ENCODE measurements at places on chromosomes 3 and 15. TPM values are rescaled to one million over a fixed set of nuclear protein-coding genes. Genes with fewer than 3 reads are reported as not detected.

ZIC4 gene
- not detected for total RNA-seq

NANOGP8 gene
- not detected for total RNA-seq

NRG4 gene
- total RNA-seq = not detected

GRCh38 chr3:4664412-4664811 lies 171.3 kb downstream of the ITPR1 start:
- no peak for DNase-seq

FGF12 gene
- total RNA-seq = not detected

DNA sequence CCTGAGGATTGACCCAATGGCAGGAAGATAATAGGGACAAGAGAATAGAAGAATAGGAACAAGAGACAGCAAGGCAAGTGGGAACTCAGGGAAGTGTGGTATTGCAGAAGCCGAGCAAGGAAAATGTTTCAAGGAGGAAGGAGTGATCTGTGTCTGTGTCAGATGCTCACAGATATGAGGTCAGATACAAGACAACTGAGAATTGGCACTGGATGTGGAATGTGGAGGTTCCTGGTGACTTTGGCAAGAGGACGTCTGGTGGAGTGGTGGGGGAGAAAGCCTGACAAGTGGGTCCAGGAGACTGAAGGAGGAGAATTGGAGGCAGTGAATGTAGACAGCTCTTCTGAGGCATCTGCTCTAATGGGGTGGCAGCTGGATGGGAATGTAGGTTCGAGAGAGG lies 24.1 kb downstream of the GYG1 start:
- DNase-seq = no peak

CCDC33 gene
- not detected for total RNA-seq

DNA sequence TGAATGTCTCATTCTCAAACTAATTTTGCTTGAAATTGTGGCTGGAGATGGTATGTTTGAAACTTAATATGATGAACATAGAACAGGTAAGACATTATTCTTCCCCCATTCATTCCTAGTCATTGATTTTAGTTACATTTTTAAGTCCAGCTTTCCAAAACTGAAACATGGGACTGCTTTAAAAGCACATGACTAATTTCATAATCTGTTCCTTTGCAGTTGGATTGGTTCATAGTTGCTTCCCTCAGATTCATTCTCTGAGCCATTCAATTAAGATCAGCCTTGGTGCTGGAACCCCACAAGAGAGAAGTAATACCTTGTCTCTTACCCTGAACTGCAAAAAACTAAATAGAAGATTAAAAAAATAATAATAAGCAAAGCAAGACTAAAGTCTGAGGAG lies 87.5 kb upstream of the TGFBR2 start:
- no peak for DNase-seq

DNA sequence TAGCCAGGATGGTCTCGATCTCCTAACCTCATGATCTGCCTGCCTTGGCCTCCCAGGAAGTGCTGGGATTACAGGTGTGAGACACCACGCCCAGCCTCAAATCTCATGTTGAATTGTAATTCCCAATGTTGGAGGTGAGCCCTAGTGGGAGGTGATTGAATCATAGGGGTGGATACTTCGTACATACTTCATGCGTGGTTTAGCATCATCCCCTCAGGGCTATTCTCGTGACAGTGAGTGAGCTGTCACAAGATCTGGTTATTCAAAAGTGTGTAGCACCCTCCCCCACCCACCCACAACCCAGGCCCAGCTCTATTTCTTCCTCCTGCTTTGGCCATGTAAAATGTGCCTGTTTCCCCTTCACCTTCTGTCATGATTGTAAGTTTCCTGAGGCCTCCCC lies 236.9 kb upstream of the IL12A start:
- no peak for DNase-seq

TMEM207 gene
- not detected for total RNA-seq

GRCh38 chr3:52141751-52142150 lies 12.5 kb downstream of the POC1A start:
- DNase-seq = no peak

- DNase-seq = no peak
Observed at GRCh38 chr3:3081381-3082233, 28.6 kb downstream of the IL5RA start.

GRCh38 chr15:28885128-28885629 lies 595 bp upstream of the APBA2 start:
- DNase-seq = no peak

DNA sequence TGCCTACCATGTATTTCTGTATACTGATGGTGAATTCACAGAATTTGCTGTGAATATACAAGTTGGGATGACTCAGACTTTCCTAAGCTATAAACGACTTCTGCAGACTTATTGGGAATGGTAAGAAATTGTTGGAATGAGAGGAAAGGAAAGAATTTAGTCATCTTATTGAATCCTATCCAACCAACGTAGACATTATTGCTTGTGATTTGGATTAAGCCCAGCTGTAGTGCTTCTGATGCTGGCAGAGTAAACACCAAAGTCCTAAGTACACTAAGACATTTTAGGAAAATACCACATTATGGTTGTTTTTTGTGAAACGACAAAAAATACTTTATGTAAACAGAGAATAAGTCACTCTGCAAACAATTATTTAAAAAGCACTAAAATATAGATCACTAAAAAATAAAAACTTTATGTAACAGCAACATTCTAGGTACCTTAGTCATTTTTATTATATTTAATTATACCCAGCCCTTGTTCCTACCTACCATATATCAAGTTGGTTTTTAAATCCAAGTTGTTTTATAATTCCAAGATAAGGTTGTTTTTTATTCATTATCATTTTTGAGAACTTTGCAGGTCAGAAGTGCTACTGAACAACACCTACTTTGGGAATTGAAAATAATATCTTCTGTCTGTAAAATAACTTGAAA lies 99.2 kb upstream of the MLF1 start:
- peak; percentile 27 for DNase-seq

DNA sequence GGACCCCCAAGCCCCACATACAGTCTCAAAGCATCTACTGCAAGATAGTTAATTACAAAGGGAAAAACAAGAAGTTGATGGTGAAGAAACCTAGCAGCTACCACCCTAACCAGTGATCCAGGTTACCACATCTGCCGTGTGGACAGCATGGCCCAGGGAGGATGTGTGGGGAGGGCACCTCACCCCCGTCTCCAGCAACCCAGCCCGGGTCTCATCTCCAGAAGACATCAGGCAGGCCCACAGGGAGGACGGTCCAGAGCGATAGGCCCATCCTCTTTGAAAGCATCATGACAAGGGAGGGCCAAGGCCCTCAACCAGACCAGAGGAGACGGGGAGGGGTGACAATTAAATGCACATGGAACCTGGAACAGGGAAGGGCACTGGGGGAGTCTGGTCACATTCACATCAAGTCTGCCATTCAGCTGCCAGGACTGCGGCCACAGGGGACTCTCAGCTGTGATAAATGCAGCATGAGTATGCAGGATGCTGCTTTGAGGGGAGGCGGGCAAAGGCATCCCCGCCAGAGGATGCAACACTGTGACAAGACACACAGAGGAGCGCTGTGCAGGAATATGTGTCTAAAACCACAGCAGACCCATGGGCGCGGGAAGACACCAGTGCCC lies 18.8 kb downstream of the ZXDC start:
- no peak for DNase-seq

AGBL1 gene
- under 0.01 TPM for total RNA-seq

DNA sequence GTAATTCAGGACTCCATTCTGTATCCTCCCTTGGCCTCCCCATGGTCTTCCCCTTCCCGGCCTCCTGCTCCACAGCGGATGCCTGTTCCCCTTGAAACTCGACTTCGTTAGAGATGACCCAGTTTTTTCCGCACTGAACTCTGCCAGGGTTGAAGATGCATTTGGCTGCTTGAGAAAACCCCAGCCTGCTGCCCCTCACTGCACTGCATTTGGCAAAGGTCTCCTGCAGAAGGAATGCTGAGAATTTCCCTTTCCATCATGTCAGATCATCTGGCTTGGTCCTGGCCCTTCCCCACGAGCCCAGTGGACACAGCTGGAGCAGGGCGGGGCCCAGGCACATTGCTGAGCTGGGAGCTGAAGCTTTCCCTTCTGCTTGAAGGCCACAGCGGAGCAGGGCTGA lies 37.6 kb upstream of the RGMA start:
- peak; percentile 68 for DNase-seq

- DNase-seq = no peak
Observed at GRCh38 chr3:55197021-55197420, 269.2 kb upstream of the LRTM1 start.

- DNase-seq = no peak
Observed at GRCh38 chr3:146912241-146913015, 307.3 kb upstream of the PLSCR5 start.

DNA sequence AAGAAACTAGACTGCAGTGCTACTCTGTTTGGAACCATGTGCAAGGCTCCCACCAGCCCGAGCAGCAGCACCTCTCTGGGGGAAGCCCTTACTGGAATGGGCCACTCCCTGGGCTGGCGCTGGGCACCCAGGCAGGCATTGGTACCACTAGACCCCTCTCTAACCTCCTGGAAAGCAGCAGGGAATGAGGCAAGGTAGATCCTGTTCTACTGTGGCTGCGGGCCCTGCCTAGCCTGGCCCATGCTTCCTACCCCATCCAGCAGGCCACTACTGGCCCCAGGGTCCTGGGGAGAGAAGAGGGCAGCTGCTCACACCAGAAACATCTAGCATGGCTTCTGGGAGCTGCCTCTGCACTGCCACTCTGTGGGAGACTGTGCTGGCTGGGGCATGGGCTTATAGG lies 44.8 kb downstream of the MESD start:
- no peak for DNase-seq

DNA sequence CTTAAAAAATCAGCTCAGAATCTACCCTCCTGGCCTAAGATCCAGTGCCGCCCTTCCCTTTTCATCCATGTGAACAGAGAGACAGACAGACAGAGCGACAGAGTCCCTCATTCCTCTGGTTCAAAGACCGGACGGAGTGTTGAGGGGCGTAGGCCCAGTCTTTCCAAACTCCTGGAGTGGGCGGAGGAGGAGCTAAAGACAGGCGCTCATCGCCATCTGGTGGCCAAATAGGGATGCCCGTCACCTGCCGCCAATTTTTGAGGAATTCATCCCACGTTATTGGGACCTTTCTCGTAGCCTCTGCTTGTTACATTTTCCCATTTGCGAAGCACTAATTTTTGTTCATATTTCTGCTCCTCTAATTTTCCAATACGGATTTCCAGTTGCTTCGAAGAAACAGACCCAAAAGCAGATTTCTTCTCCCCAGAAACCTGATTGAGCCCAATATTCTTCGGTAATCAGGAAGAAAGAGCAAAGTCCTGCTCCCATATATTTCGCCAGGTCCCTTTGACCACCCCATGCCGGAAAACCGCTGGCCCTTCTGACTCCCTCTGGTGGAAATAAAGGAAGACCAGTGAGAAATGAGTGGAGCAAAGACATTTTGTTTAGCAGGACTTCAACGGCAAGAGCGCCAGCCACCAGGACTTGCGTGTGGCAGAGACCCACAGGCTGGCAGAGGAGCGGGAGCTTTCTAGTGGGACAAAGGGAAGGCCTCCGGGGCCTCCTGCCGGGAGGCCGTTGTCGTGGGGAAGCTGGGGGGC lies 88.0 kb downstream of the LRRK1 start:
- DNase-seq = peak; percentile 91

DNA sequence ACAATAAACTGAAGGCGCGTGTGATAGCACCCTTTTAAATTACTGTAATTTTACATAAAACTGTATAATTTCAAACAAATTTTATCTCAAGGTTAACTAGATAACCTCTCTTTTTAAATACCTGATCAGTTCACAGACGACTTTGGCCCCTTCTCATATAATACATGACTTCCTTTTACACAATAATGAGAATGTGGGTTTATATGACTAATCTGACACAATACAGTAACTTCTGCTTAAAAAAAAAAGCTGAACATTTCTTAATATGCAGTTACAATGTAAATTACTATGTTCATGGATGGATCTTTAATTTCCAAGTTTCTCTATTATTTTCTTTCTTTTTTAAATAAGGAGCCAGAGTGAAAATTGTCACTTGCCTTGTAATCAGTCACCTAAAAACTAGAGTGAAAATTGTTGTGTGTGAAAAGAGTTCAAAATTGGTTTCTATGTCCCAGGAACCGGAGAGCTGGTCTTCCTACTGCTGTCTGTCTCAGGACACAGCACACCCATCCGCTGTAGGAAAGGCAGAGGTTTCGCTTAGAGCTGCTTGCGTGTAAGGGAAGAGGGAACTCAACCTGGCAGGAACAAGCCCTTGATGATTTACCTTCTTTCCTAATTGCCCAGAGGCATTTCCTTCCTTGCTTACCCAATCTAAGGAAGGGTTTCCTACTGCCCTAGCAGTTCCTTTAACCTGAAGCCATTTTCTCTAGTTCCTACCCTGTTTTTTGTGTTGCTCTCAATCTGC lies 33.3 kb downstream of the PLD1 start:
- DNase-seq = no peak

- DNase-seq = no peak
Observed at GRCh38 chr15:60362321-60363086, 35.3 kb downstream of the ANXA2 start.

CASR gene
- not detected for total RNA-seq

GRCh38 chr3:132898141-132898540 lies 140.1 kb upstream of the TMEM108 start:
- no peak for DNase-seq

AP3B2 gene
- total RNA-seq = 8.0 TPM

IRAK2 gene
- 0.45 TPM for total RNA-seq

GRCh38 chr3:16301507-16301906 lies 36.5 kb downstream of the OXNAD1 start:
- no peak for DNase-seq

DNA sequence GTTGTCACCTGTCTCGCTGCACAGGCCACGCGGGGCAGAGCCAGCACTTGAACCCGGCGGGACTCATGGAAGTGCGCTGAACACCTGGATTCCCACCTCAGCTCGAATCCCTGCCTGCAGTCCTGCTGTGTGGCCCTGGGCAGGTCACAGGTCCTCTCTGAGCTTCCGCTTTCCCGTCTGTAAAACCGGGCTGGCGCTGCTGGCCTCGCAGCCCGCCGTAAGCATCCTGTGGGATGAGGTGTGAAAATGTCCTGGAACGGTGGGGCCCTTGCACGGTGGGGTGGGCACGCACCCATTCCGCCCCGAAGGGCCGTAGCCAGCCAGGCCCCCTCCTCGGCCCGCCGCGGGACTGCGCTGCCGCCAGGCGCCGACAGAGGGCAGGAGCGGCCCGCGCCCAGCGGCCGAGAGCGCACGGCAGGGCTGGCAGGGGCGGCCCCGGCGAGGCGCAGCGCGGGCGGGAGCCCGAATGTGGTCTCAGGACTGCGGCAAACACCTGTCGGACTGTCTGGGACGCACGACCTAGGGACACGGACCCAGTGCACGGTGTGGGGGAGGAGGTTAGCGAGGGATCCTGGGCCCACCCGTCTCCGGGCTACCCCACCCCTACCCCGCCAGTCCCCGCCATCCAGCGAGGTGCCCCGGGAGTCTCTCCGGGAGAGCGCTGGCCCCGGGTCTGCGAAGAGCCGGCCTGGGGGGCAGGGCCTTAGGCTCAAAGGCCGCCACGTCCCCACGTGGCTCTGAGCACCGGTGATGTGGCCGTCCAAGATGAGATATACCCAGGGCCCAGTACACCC lies 40.4 kb downstream of the DNAJB8 start:
- DNase-seq = peak; percentile 83

- no peak for DNase-seq
Observed at GRCh38 chr3:17489139-17489538, 253.3 kb downstream of the TBC1D5 start.

Data from stomach (tissue), 19 donors.